ENCODE measurements at places on chromosomes 5 and 9.

- DNase-seq: no peak
Observed at GRCh38 chr9:133585481-133586351, 23.5 kb downstream of the FAM163B start.

DNA sequence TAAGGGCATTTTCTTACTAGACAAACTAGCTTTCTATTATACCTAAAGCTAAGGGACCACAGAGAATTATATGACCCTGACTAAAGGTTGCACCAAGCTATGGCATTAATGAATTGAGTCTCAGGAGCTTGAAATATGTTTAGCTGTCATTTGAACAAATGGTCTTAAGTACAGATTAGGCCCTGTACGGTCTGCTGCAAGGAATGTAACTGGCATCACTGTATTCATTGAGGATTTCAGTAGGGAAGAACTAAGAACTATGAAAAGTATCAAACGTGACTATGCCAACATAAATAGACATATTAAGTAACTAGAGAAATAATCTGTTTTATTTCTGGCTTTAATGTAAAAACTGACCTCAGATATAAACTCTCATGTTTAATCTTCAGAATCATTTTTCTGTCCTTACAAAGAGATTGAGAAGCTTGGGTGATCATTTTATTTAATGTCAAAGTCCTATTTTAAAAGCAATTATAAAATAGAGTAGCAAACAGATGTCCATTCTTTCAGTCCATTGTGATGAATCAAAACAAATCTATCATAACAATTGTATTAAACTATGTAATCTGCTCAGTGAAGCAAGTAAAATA lies 845.9 kb downstream of the MAT2B start:
- DNase-seq: no peak

DNA sequence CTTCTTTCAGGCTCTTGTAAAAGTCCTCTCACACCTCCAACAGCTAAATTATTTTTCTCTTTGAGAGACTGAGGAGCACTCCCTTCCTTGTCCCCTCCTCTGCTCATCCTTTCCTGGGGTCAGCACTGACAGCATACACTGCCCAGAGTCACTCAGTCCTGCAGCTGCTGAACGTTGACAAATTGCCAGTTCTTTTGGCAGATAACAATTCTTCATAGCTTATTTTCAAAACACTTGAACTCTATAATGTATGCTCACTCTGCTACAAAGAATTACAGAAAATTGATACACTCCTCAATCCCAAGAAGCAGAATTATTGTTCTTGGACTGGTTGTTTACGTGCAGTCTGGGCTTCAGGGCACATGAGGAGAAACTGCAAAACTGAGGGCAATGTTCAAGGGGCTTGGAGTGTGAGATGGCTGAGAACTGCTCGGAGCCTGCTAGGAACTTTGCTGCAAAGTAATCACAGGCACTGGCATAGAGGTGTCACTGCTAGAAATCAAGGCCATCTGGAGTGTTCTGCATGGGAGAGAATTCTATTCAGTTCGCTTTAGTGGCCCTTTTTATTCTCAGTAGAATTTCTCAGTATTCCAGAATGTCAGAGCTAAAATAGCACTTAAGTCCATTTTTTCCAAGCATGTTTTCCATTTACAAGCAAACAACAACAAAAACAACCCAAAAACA lies 96.4 kb upstream of the SPOCK1 start:
- no peak for DNase-seq

- DNase-seq: peak; percentile 16
Observed at GRCh38 chr9:17810728-17811571, 232.1 kb downstream of the SH3GL2 start.

DNA sequence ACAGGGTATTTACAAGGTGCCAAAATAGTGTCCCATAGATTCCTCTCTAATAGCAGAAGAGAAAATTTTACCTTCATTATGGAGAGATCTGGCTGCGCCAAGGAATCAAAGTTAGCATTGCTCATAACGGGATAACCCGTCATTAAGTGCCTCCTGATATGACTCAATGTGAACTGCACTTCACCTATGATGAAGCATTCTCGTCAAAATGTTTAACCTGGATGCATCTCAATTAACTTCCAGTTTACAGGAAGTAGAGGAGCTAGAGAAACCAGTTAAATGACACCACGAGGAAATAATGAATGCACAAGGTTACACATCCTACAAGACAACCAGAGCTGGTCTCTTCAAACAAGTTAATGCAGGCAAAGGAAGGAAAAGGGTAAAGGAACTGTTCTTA lies 17.2 kb downstream of the FBXW11 start:
- no peak for DNase-seq

- DNase-seq: no peak
Observed at GRCh38 chr5:152556784-152557183, 151.7 kb upstream of the NMUR2 start.
